Activated CD4-positive, alpha-beta T cell treated with anti-CD3 and anti-CD28 coated beads, Interleukin-2, amount 50 U/mL, for 48 hours (primary cell): ENCODE measurements at places on chromosomes 2 and 18.

GRCh38 chr2:120814352-120814751 lies 78.7 kb downstream of the GLI2 start:
- no peak for DNase-seq

DNA sequence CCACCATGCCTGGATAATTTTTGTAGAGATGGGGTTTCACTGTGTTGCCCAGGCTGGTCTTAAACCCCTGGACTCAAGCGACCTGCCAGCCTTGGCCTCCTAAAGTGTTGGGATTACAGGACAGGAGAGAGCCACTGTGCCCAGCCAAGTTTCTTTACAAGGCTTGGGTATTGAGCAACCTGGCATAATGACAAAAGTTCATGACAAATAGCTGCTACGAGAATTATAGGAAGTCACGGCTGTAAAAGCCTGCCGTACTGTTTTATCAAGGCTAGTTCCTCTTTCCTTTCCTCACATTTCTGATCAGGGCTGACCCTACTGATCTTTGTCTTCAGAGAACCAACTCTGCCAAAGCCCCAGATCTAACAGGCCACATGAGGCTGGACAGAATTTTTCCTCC lies 490.4 kb upstream of the SPRED2 start:
- no peak for DNase-seq

- no peak for DNase-seq
Observed at GRCh38 chr2:121099329-121100290, 185.4 kb downstream of the TFCP2L1 start.

GRCh38 chr2:5696404-5696944 lies 4.3 kb downstream of the SOX11 start:
- DNase-seq, result no peak

- DNase-seq, result no peak
Observed at GRCh38 chr2:96903815-96904214, 33.9 kb upstream of the SEMA4C start.

DNA sequence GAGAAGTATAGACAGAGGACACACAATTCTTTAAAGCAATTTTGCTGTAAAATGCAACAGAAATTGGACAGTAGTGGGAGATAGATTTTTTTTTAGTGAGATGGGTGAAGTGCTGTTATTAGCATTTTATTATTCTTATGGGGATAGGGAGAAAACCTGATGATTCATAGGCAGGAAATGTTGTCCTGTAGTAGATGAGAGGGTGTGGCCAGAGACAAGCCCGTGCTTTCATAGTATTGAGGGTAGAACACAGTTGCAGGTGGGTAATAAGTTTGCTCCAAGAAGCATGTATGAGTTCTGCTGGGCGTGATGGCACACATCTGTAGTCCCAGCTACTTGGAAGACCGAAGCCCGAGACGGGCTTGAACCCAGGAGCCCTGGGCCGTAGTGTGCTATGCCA lies 128.3 kb upstream of the ARHGAP28 start:
- no peak for DNase-seq

GRCh38 chr2:76625101-76625500 lies 897.1 kb downstream of the LRRTM4 start:
- no peak for DNase-seq

GRCh38 chr2:186713691-186714090 lies 19.8 kb downstream of the FAM171B start:
- DNase-seq, result no peak

DNA sequence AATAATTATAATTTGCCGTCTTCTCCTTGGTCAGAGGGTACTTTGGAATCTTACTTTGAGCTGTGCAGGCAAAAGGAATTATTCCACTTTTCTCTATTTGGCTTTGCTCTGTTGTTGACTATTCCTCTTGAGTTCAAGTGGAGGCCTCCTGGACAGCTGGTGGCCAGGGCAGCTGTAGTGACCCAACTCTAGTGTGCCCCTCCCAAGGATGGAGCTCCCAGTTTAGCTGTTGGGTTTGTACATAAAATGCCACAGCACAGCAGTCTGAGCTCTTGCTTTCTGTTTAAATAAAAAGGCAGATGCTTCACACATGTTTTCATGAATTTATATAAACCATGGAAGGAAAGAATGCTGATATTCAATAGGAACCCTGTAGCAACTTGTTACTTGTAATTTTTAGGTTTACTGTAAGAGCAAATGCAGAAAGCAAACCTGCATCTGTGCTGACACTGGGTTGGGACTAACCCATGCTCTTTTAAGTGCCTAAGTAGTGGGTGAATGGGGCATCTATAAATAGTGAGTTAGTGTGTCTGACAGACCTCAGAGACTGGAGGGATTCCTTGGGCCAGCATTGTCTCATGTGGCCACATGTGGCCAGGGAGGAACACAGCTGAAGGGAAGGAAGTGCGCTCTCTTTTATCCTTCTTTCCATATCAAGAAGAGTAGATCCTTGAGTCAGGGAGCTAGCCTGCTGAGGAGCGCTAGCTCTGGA lies 121.8 kb downstream of the FHOD3 start:
- no peak for DNase-seq

- DNase-seq, result no peak
Observed at GRCh38 chr2:120001471-120001870, 11.4 kb upstream of the EPB41L5 start.

DNA sequence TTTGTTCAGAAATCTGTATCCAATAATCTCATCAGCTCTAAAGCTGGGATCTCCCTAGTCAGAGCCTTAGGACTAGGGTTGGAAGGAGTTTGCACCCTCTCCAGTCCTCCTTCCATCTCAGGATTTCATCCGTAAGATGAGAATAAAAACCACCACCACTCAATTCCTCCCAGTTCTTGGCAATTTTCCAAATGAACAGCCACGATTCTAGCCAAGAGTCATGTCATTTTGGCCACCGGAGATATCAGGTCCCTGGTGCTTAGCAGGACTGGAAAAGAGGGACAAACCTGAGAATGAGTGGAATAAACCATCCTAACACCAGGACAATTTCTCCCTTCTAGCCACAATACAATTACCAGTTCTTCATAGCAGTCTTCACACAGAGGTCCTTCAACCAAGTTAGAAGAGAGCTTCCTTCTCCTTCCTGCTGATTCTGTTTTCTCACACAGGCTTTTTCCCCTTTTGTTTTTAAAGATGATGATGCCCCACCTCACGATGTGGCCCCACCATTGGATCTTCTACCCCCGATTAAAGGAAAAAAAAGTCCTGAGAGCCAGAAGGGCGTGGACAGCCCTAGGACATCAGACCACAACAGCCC lies 36.2 kb downstream of the KIAA2012 start:
- DNase-seq, result no peak

- no peak for DNase-seq
Observed at GRCh38 chr2:120396861-120397811, 51.2 kb downstream of the INHBB start.

DNA sequence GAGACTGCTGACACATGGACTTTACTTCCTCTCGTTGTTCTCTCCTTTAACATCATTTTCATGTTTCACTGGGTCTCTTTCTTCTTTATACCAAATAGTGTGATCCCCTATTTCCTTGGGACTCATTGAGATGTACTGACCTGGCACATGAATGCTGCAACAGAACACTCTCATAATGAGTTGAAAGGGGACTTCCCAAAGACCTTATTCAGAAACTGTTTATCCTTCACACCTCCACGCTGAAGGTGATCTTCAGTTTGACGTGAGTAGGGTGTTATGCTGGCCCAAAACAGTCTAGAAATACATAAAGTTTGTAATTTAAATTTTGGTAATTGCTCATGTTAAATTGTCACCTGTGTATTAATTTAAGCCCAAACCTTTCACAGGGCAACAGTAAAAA lies 1096.8 kb upstream of the GYPC start:
- DNase-seq, result no peak

DNA sequence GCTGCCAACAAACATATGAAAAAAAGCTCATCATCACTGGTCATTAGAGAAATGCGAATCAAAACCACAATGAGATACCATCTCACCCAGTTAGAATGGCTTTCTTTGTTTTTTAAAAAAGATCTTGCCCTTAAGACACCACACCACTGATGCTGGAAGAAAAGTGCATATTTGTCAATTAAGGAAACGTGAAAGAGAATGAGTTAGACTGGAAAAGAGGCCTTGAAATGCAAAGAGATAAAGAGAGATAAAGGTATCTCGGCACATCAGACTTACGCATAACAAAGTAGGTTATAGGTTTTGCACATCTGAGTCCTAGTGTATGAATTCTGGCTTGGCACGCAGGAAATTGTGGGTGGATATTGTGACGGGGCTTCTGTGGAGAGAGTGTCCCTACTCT lies 149.5 kb downstream of the MTX2 start:
- no peak for DNase-seq

- no peak for DNase-seq
Observed at GRCh38 chr2:144165599-144166250, 354.2 kb downstream of the ZEB2 start.

DNA sequence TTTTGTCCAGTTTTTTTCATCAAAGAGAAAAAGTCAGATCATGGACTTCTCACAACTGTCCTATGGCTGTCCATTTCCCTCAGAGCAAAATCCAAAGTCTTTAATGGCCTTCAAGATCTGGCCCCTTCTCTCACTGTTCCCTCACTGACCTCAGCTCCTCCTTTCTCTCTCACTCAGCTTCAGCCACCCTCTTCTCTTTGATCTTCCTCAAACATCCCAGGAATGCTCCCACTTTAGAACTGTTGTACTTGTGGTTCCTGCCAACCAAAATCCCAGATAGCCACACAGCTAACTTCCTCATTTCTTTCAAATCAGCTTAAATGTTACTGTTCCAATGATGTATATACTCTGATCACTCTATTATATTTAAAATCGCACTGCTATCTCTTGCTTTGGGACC lies 82.9 kb downstream of the NUP35 start:
- DNase-seq, result no peak

- peak; percentile 82 for DNase-seq
Observed at GRCh38 chr18:63949068-63949737, at the start of gene HMSD. TSS of gene HMSD (plus strand) at chr18:63949301. CDS start at chr18:63953456, 4,155 bp downstream.

GRCh38 chr18:80154293-80154692 lies 45.2 kb downstream of the ADNP2 start:
- DNase-seq, result peak; percentile 62

- no peak for DNase-seq
Observed at GRCh38 chr2:167579826-167580225, 667.6 kb downstream of the STK39 start.

- DNase-seq, result no peak
Observed at GRCh38 chr2:241968417-241968816, 98.9 kb downstream of the RTP5 start.

DNA sequence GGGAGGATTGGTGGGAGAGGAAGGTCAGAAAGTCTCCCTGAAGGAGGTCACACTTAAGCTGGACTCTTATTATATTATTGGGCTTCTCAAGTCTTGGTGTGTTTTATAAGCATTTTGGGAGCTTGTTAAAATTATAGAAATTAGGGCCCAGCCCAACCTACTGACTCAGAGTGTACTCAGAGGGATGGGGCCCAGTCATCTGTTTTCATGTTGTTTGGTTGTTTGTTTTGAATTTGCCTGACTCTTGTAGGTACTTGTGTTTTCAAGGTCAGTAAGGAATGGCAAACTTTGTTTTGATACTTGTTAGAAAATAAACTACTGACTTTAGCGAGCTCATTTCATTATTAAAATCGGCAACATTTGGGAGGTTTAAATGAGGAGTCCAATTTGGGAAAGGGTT lies 152.0 kb downstream of the INSIG2 start:
- no peak for DNase-seq

DNA sequence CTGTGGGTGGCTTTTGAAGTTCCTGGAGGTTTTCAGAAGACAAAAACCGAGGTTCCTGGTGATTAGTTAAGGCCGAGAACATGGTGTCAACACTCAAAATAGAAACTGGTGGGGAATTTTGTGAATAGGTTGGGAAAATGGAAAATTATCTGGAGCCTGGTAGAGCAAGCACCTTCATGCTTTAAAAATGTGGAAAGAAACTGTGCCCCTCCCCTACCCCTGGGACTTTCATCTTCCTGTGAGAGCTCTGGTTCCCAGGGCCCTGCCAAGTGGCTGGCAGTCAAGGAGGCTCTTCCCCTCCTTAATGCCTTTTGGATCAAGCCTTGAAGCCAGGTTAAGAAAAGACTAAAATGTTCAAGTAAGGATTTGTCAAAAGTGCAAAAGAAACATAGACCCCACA lies 1.9 kb upstream of the CRACDL start:
- DNase-seq, result no peak

- DNase-seq, result no peak
Observed at GRCh38 chr2:189232759-189233406, 53.3 kb upstream of the COL5A2 start.

DNA sequence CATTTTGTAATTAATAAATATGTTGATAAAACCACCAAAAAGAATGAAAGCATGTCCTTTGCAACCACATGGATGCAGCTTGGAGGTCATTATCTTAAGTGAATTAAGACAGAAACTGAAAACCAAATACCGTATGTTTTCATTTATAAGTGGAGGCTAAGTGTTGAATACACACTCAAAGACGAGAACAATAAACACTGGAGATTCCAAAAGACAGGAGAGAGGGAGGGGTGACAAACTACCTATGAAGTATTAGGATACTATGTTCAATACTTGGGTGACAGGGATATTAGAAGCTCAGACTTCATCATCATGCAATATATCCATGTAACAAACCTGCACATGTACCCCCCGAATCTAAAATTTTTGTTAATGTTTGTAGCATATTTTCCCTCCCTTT lies 7.0 kb downstream of the ERLEC1 start:
- DNase-seq, result no peak

DNA sequence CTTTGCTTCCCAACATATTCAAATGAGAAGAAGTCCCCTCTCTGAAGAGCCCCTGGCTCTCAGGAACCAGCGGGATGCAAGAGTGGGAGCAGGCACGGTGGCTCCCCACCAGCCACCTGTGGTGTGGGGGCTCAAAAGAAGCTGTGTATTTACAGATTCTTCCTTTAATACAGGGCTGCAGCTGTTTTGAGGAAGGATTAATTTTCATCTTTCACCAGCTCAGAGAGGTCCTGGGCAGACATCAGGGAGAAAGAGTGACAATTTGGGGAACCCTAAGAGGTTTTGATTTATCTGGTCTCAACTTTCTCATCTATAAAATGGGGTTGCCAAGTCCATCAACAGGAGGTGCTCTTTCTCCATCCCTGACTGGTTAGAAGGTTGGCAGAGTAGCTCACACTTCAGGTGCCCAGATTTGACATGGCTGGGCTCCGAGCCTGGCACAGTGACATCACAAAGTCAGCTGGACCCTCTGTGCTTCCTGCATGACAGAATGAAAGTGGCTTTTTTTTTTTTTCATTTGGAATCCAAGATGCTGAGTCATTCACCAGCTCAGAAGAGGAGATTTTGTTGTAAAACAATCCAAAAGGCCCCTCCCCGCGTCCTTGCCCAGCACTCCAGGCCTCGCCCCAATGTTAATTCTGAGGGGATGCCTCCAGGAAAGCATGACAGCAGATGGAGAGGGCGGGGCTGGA lies 15.5 kb upstream of the SIX2 start:
- no peak for DNase-seq

GRCh38 chr18:8707556-8708300 lies 2.4 kb downstream of the MTCL1 start:
- no peak for DNase-seq

DNA sequence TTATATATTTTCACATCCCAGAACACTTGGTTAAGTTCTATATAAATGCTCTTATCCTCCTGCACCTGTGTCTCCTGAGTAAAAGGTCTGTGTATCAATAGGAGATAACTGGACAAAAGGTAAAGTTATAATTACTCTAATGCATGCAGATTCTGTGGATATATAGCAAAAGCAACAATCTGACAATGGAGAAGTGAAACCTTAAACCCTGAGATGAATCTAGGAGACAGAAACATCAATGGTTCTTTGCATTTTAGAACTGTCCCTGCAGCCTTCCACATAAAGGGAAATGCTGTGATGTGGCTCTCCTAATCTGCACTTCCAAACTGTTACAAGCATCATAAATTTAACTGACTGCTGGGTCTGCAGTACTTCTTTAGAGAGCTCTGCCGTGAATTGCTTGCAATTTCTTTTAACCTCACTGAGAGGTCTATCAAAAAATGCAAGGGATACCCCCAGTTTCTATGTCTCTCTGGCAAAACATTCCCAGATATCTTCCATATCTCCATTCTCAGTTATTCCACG lies 42.8 kb upstream of the FSIP2 start:
- DNase-seq, result no peak
